ENCODE measurements at places on chromosomes 1 and 21.

GRCh38 chr1:240128366-240128765 is 36.7 kb downstream of the FMN2 start:
- ATAC-seq = no peak

DNA sequence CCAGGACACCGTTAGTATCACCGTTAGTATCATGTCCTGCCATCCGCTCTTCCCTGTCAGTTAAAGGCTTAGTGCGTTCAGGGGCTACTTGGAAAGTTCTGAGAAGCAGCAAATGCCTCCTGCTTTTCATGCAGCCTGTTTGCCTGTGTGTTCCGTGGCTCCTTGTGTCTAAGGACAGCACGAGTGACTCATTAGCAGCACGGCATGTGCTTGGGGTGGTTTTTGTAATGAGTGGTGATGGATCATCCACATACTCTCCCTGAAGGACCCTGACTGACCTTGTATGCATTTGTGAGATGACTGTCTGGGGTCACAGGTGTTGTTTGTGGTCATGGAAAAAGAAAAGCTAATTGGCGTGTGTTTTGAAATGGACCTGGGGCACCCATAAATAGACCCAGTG is 221.9 kb downstream of the PBX1 start:
- peak; percentile 99 for ATAC-seq

- ATAC-seq = no peak
Measured at GRCh38 chr21:40967771-40968170, 120.8 kb upstream of the DSCAM start.

DNA sequence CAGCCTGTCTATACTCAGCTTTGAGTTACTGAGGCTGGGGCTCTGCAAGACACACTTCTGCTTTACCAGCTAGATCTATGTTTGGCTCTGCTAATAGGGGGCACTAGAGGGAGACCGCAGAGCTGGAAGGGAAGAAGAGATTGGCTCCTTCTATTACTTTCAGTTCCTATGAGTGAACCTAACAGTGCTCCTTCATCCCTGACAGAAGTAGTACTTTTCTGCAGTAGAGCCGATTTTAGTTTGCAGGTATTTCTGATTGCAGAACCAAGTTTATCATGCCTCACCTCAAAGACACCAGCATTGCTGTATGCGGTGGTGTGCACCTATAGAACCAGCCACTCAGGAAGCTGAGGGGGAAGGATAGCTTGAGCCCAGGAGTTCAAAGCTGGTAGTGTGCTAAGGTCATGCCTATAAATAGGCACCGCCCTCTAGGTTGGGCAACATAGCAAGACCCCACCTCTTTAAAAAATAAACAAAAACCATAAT is 5.7 kb upstream of the ZDHHC18 start:
- no peak for ATAC-seq

- no peak for ATAC-seq
Measured at GRCh38 chr21:23384679-23385078, 2222.6 kb downstream of the MRPL39 start.

- no peak for ATAC-seq
Measured at GRCh38 chr21:43812139-43812821, 22.9 kb downstream of the RRP1 start.

DNA sequence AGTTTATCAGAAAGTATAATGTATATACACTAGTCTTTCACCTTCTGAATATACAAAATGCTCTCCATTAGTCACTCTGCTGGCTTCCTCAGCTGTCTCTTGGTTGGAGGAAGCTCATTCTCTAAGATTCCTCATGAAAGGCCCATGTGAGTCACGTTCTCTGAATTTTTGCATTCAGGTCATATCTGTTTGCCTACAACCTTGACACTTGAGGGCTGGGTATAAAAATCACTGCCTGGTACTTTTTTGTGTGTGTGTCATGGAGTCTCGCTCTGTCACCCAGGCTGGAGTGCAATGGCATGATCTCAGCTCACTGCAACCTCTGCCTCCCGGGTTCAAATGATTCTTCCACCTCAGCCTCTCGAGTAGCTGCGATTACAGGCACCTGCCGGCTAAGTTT is 2.8 kb upstream of the GALNT2 start:
- ATAC-seq = no peak

- no peak for ATAC-seq
Measured at GRCh38 chr1:104636581-104636980, 886.9 kb downstream of the AMY1C start.

DNA sequence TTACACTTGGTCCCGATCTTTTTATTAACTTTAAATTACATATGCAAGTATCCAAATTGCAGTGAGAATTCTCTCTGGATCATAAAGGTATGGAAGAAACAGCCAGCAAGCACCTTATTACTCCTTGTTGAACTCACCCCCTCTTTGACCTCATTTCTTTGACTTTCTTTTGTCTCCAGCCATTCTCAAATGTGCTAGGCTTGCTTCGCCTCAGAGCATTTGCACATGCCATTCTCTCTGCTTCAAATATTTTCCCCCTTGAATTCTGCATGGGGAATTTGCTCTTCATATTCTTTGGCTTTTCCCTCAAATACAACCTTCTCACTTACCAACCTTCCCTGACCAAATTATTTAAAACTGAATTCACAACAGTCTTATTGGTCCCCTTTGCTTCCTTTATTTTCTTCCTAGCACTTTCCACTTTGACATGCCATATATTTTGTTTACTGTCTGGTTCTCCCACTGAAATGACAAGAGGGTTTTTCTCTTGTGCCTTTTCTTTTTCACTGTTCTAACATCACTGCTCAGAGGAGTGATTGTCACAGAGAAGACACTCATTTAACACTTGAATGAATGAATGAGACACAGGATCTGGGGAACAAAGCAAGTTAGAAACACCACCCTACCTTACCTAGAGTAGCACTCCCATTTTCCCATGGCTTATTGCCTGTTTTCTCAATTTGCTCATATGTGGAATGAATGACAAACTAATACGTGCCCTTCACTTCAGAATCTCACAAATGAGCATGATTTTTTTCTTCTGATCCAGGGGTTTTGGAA is 1.4 kb upstream of the PGBD2 start:
- no peak for ATAC-seq

- ATAC-seq = no peak
Measured at GRCh38 chr1:199981584-199981983, 45.9 kb upstream of the NR5A2 start.

GRCh38 chr1:67556297-67556900 is 126.2 kb upstream of the SERBP1 start:
- no peak for ATAC-seq

DNA sequence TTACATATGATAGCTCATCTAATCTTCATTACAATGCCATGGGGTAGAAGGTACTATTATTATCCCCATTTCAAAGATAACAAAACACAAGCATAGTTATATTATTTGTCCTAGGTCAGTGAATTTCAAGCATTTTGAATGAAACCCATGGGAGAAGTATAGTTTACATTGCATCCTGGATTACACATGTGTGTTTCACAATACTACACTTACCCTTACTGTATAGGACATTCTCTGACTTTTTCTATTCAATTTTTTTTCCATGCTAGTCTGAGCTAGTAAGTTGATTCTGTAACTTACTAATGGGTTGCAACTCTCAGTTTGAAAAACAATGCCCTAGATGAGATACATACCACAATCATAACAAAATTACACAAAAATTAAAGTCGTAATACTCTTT is 8.7 kb upstream of the GPX7 start:
- ATAC-seq = no peak

GRCh38 chr1:186736971-186737685 is 56.9 kb upstream of the PTGS2 start:
- ATAC-seq = no peak

- peak; percentile 16 for ATAC-seq
Measured at GRCh38 chr1:221078260-221078965, 199.2 kb downstream of the HLX start.

DNA sequence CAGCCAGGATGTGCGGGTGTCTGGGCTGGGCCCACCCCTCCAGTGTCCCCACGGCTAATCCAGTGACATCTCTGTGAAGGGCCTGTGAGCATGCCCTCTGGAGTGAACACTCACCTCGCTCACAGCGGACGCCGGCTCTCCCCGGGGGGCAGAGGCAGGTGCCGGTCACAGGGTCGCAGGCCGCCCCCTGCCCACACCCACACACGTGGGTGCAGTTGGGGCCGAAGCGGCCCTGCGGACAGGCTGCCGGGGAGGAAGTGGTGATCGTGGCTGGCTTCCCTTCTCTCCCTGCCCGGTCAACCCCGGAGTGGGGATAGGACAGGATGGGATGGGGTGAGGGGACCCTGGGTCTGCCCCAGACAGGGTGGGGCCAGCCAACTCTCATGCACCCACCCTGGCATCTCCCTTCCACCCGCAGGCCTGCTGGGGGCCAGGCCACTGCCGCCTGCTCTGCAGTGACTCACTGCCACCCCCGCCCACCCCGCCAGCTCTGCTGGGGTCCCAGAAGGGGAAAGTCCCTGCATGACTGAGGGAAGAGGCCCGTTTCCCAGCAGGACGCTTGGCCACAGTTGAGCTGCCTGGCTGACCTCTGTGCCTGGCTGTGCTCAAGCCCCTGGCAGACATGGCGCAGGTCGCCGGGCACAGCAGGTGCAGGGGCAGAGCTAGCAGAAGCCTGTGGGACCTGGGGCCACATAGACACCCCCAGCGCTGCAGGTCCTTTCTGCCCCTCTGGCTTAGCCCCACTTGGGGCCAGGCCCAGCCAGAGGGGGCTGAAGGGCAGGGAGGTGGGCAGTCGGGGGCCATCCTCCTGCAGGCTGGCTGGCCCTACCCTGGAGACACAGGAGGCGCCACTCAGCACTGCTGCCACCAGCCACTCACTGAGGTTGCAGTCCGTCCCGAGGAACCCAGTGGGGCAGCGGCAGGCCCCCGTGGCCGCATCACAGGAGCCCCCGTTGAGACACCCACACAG is 41.6 kb downstream of the ARHGEF16 start:
- no peak for ATAC-seq

DNA sequence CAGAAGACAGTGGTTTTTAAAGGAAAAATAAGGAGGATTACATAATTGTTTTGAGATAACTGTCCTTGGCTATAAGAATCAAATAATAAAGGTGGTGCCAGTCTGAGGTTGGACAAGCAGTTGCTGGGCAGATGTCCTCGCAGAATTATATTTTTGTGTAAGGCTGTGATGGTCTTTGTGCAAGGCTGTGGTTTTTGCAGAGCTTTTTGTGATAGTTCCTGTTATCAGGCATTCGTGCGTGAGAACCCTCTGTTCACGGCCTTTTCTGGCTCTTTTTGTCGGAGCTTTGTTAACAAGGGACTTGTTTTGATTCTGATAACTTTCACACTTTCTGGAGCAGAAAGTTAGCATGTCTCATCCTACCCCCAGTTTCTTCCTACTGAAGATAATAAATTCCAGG is 33.4 kb downstream of the SH3BP5L start:
- ATAC-seq = no peak

DNA sequence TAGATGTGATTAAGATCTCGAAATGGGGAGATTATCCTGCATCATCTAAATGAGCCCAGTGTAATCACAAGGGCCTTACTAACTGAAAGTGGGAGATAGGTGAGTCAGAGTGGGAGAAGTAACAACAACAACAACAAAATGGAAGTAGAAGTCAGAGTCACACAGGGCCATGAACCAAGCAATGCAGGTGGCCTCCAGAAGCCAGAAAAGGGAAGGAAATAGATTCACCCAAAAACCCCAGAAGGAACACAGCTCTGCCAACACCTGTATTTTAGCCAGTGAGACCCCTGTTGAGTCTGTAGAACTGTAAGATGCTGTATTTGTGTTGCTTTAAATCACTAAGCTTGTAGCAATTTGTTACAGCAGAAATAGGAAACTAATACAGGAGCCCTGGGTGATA is 4.1 kb downstream of the TAGLN2 start:
- ATAC-seq = no peak

GRCh38 chr1:183909672-183910071 is 104.8 kb downstream of the RGL1 start:
- ATAC-seq = no peak

GRCh38 chr1:35726450-35727433 is 8.1 kb upstream of the C1orf216 start:
- peak; percentile 77 for ATAC-seq

GRCh38 chr1:223621312-223621734 is 44.2 kb downstream of the CAPN8 start:
- ATAC-seq = no peak

DNA sequence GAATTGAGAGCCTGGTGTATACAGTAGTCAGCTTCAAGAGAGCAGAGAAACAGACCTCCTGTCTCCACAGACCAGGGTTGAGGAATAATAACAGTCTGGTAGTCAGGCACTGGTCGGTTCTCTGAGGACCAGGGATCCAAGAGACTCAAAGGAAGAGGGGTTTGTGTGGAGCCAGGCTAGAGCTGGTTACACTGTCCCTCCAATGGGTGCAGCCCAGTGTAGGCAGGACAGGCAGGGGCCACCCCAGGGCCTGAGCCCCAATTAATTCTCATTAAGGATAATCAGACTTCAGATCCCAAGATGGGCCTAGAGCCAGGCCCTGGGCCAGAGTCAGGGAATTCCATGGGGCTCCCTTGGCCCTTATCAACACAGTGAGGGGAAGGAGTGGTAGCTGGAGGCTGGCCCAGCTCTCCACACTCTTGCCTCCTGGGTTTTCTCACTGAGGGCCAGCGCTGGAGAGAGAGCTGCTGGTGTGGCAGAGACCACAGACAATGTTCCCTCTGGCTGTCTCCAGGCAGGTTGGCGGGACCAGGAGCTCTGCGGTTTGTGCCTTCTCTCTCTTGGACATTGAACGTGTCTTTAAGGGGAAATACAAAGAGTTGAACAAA is 9.1 kb downstream of the SEMA4A start:
- no peak for ATAC-seq

DNA sequence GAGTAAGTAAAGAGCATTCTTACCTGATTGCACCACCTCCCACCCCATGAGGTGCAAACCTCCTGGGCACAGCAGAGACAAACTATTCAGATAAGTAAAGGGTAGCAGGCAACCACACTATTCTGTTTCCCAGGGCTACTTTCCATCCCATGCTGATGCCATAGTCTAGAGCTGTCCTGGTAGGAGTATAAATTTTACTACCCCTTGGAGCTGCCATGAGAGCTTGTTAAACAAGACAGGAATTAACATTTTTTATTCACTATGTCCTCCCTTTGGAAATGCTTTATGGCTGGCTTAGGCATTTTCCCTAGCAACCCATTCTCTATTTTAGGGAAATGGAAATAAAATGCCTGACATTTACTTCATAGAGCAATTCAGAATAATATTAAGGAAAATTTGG is 324.6 kb upstream of the USP25 start:
- peak; percentile 34 for ATAC-seq

GRCh38 chr1:43648221-43648847 is 1.6 kb upstream of the KDM4A start:
- ATAC-seq = no peak
